GM12892 (cell line): ENCODE measurements at places on chromosomes 3 and 15.

GRCh38 chr3:157532529-157533297, 29.5 kb upstream of the VEPH1 start:
- DNase-seq = peak; percentile 17

DNA sequence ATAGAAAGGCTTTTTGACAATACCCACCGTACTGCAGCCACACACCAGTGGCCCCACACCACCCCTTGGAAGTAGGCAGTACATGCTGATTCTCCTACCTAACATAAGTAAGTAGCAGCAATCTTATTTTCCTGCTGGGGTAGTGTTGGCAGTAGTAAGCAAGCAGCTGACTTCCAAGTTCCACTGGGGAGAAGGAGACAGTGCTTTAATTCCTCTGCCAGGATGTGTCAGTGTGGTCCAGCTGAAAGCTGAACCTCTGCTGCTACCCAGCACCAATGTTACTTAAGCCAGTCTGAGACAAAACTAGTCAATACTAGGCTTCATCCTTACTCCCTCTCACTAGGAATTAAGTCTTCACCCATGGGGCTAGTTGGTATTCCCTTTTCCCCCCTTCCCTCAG, 74.7 kb downstream of the DZIP3 start:
- DNase-seq = no peak

DNA sequence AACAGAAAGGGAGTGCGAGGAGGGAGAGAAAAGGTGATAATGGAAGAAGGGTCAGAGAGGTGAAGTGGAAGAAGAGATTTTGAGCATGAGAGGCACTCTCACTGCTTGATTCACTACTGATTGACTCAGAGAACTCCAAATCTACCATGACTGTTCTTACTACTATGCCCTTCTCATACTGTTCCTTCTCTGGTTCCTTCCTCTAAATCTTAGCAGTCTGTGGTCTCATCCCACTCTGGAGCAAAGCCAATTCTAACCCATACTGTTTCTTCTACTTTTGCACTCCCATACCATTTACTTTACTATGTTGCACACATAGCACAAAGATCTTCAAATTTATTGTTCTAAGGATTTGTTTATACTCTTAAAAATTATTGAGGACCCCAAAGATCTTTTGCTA, 100.8 kb downstream of the DTWD1 start:
- DNase-seq = no peak

DNA sequence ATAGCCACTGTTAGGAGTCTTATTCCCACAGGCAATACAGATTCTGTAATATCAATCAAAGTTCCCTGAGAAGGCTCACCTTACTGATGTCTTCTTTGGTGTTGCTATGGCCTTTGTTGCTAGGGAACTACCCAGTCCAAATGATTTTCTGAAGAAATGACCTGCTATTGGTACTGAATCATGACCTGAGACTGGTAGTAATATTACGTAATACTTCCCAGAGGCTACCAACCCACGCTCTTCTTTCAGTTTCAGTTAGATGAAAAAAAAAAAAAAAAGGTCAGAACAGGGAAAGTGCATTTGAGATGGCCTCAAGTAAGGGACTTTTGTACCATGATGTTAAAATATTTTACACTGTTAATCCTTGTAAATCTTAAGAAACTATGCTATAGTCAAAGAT, 1092.5 kb upstream of the EPHA6 start:
- no peak for DNase-seq

DNA sequence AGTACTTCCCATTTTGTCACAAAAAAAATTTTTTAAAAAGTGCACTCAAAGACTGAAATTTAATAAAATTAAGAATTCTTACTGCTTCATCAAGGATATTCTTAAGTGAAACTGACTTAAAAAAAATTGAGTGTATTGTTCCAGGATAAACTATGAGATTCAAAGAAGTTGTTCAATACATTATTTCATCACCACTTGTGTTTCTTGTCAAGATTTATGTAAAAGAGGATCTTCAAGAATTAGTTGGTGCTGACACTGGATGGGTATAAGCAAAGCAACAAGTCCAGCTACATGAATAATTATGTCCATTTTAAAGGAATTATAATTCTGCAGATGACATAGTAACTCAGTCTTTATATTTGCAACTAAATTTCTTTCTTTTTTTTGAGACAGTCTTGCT, 4.3 kb upstream of the AP4E1 start:
- no peak for DNase-seq

GRCh38 chr3:16395212-16395611, 118.3 kb downstream of the RFTN1 start:
- no peak for DNase-seq

DNA sequence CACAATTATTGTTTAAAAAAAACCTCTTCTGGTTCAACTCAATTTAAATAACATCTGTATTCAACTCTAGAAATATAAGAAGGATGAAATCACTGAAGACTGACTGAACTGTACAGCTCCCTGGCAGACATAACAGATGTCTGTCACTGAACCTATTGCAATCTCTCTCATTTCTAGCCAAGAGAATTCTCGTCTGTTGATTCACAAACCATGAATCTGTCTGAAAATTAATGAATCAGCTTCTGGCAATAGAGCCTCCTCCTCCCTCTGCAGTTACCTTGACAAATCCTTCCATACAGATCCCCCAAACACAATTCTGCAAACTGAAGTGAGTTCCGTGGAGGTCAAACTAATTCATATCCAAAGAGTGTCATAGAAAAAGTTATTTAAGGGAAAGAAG, 561.4 kb downstream of the PYDC2 start:
- no peak for DNase-seq

- no peak for DNase-seq
Measured at GRCh38 chr3:179743913-179744312, 91.1 kb downstream of the USP13 start.

- no peak for DNase-seq
Measured at GRCh38 chr15:68817304-68818065, 3.2 kb downstream of the ANP32A start.
